ENCODE measurements at places on chromosomes 7 and 10.

DNA sequence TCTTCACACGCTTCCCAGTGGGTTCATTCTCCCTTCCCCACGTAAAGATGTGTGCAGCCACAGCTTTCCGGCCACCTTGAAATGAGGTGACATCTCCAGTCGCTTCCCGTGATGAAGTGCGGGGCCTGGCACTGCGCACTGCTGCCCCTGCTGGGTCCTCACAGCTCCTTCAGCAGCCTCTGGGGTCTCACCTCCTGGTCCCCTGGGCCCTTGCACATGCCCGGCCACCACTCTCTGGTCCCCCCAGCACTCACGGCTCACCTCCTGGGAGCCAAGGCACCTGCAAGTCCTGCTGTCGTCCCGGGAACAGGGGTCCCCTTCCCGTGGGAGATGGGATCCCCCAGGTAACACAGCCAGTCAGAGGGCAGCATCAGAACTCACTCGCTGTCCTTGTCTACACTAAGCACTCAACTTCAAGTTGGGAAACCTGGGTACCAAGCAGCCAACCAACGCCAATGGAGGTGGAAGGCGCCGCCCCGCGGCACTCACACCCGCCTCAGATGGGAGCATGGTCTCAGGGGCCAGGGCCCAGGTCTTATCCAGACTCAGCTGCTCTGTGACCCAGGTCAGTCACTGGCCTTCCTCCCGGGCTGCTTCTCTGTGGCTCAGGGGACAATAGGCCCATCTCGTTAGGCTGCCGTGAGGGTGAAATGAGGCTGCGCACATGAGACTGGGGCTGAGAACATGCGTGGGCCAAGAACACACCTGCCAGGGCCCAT lies 176.2 kb downstream of the PTPRN2 start:
- no peak for DNase-seq

- no peak for DNase-seq
Observed at GRCh38 chr10:47114680-47115186, 185.3 kb upstream of the GDF10 start.

- no peak for DNase-seq
Observed at GRCh38 chr10:126309228-126309883, 78.9 kb downstream of the ADAM12 start.

- no peak for DNase-seq
Observed at GRCh38 chr10:14244147-14244546, 86.6 kb downstream of the FRMD4A start.

Measured in T-cell (primary cell).